IMR-90 (cell line): ENCODE measurements at places on chromosomes 2 and 18.

GRCh38 chr2:210548878-210549384 lies 7.5 kb upstream of the CPS1 start:
- DNase-seq = no peak

GRCh38 chr18:79525556-79526467 lies 130.1 kb downstream of the NFATC1 start:
- DNase-seq = no peak

- DNase-seq = peak; percentile 0
Observed at GRCh38 chr2:58702302-58702885, 461.3 kb upstream of the FANCL start.

GRCh38 chr2:212282671-212283261 lies 255.8 kb downstream of the ERBB4 start:
- DNase-seq = no peak

DNA sequence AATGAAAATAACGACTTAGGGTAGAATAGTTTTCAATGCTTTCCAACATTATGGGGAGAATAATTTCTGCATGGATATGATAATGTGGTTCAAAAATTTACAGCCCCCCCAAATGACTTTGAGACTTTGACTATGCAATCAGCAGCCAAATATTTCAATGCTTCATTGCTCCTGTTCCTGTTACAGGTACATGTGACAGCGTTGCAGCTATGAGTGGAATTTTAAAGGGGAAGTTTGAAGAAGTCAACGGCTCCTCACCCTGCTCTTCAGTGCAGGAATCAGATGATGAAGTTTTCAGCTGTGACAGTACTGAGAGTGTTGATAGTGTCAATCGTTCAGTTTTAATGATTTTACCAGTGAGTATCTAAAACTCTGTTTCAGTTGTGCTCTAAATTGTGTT lies 25.1 kb downstream of the CSRNP3 start:
- DNase-seq = no peak

- no peak for DNase-seq
Observed at GRCh38 chr2:52895726-52896340, 871.8 kb upstream of the CHAC2 start.

DNA sequence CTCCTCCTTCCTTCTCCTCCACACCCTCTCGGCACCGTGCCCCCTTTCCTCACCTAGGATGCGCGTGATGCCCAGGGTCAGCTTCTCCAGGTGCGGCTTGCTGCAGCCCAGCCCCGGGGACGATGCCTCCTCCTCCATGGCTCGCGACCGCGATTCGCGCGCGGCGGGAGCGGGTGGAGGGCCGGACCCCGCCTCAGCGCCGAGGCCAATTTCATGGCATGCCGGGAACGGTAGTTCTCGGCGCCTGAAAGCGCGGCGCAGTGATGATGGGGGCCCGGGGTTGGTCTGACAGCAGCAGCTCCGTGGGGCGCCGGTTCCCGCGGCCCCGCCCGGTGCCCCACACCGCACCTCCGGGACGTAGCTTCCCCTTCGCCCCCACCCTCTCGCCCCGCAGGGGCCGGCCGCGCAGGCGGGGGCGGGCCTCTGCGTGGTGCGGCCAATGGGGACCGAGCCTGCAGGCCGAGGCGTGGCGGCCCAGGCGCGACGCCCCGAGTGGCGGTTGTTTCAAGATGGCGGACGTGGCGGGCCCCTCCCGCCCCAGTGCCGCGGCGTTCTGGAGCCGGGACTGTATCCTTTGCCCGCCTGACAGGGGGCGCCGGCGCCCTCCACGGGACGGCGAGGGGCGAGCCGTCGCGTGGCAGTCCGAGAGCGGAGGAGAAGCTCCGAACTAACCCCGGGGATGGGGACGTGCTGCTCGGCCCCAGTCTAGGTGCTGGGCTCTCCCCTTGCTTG lies at the start of the genes KIAA1328 and TPGS2:
KIAA1328 (plus strand) TSS at position 498 of the 732 bp plus-strand sequence; CDS start at position 510, 12 bp downstream.
TPGS2 (minus strand) TSS at position 373 of the 732 bp plus-strand sequence; CDS start at position 138, 235 bp downstream.
- DNase-seq = peak; percentile 81

- DNase-seq = peak; percentile 87
Observed at GRCh38 chr2:105406221-105406620, 7.4 kb upstream of the FHL2 start.

DNA sequence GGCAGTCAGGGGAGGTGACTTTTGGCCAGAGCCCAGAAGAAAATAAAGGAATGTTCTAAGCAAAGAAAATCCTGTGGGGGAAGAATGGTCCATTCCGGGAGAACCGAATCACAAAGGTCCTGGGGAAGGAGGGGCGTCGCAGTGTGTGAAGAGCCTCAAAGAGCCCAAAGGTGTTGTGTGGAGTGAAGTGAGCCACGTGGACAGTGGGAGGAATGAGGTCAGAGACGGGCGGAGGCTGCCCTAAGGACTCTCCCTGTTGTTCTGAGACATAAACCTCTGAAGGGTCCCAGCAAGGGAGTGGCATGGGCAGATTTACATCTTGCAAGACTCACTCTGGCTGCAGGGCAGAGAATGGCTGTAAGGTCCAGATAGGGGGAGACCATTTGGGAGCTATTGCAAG lies 91.3 kb upstream of the SEC11C start:
- no peak for DNase-seq

DNA sequence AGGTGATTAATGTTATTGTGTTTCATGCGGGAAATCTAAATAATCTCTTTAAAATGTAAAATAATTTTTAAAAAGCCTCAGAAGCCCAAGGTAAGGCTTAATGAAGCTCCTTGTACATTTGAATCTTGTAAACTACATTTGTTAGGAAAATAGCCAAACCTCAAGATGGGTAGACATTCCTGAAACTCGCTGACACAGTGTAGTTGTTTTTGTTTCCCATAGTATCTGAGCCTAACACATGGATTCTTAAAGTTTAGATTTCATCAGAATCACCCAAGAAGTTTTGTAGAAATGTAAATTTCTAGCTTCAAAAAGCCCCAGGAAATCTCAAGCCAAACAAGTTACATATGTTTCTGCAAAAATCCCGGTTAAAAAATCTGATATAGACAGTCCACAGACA lies 1221.1 kb upstream of the ACVR2A start:
- peak; percentile 67 for DNase-seq

GRCh38 chr18:33757037-33757436 lies 179.0 kb downstream of the ASXL3 start:
- DNase-seq = peak; percentile 55

DNA sequence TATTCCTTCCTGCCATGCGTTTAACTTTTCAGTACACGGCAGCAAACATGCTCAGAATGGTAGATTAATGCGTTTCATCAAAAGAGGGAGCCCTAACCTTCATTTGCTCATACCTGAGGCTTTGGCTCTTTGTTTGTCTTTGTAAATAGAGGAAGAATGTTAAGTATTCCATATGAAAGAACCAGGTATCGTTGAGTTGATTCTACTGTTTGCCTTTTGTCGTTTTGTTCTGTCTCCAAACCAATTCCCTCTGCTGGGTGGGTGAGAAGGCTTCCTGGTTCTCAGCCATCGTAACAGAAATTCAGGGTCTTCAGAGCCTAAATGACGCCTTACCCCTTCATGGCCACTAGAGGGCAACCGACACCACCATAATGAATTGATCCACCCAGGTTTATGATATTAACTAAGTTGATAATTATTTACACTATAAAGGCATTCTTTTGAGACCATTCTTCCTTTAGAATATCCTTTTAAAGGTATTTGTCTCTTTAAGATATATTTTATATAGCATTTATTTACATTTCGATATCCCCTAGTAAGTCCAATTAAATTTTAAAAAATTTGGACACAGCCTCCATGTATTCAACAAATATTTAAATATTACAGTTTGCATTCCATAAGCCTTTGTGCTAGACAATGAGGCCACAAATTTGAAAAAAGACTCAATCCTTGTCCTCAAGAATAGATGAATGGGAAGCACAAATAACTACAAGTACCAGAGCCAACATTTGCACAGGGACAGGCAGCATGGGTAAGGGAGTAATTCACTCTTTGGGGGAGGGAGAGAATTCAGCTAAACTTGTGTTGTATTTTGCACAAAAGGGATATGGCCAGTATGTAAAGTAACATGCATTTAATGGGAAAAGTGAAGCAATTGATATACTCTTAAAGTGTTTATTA lies 48.1 kb downstream of the TIMM21 start:
- peak; percentile 66 for DNase-seq

DNA sequence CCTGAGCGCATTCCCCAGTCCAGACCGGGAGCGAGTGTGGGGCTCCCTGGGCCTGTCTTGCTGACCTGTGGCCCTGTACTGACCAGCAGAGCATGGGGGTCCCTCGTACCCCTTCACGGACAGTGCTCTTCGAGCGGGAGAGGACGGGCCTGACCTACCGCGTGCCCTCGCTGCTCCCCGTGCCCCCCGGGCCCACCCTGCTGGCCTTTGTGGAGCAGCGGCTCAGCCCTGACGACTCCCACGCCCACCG lies 5.3 kb downstream of the NEU4 start:
- DNase-seq = no peak

GRCh38 chr2:27369471-27370025 lies 590 bp downstream of the EIF2B4 start:
- DNase-seq = peak; percentile 50

GRCh38 chr2:188765522-188766470 lies 208.4 kb upstream of the COL3A1 start:
- DNase-seq = peak; percentile 12

GRCh38 chr2:218710334-218710686 lies 325 bp upstream of the TTLL4 start:
- DNase-seq = no peak

DNA sequence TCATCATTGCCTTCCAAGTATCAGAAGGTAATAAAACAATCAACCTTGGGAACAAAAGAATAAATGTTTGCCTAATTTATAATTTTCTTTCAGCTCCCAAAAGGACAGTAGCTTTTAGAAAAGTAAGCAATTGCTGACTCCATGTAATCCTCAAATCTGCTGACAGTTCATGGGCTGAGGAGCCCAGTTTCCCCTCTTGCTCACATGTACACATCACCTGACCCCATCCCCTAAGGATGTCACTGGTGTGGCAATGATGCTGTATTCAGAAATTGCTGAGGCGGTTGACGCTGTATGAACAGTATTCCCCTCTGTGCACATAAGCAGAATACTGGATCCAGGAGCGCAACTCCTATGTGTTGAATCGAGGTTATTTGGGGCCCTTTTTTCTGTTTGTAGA lies 56.1 kb upstream of the LYPD1 start:
- no peak for DNase-seq

DNA sequence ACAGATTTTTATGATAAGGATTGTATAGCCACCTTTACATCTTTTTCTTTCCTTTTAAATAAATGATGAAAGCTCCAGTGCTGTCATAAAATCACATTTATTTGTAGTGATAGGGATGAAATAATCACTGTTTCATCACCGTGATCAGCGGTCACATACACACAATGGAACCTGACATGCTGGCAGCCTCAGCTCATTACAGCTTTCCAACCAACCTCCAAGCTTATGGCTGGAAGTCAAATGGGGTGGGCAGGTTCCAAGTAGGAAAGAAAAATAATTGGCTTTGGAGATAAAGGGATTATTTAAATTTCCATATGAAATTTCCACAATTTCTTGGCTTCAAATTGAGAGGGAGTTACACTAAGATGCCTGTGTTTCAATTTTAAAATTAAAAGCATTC lies 251.3 kb downstream of the PLCL1 start:
- no peak for DNase-seq

DNA sequence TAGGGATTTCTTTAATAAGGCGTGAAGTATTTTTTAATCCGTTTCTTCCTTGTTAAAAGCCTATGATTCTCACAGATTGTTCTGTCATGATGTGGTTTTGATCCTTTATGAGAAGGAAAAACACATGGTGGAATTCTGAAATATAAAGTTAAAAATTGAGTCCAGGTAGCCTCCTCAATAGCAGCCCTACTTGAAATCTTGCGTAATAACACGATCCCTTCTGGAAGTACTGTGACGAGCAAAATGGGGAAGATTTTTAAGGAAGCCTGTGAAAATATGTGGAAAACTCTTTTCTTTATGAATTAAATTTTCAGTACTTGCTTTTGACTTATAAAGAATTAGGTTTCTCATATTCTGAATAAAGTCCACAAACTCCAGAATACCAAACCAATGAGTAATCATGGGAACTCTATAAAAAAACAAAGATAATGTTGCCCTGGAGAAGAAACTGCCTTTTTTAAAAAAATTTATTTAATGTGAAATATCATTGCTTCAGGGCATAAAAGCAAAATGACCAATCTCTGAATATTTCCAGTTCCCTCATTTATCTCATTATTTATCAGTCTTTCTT lies 476.4 kb upstream of the ZEB2 start:
- DNase-seq = peak; percentile 70

GRCh38 chr2:177589186-177589585 lies 196.6 kb downstream of the AGPS start:
- DNase-seq = no peak

- peak; percentile 83 for DNase-seq
Observed at GRCh38 chr2:68336192-68336591, 16.4 kb upstream of the CNRIP1 start.

DNA sequence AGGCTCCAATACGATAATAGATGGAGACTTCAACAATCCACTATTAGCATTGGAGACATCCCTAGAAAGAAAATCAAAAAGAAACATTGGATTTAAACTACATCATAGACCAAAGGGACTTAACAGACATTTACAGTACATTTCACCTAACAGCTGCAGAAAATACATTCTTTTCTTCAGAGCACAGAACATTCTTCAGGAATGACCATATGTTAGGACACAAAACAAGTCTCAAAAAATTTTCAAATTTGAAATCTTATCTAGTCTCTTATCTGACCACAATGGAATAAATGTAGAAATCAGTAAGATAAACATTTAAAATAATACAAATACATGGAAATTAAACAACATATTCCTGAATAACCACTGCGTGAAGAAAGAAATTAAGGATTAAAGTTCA lies 68.7 kb downstream of the STRADB start:
- DNase-seq = peak; percentile 65

- no peak for DNase-seq
Observed at GRCh38 chr2:121286506-121286905, 1.5 kb upstream of the TFCP2L1 start.

- peak; percentile 64 for DNase-seq
Observed at GRCh38 chr2:85421260-85422071, 3.0 kb downstream of the SH2D6 start.

DNA sequence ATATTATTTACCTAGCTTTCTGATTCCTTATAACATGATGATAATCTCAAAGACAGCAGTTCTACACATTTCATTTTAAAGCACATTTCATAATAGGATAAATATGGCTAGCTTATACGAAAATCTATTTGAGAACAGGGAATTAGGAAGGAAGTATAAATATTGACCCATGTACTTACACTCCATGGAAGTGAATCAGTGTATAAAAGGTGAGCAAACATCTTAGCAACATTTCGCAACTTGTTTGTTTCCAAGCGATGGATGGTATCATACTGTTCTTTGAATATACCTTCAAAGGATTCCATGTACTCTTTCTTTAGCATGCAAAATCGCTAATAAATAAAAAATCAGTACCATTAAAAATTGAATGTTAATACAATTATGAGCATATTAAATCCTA lies 53.1 kb downstream of the CWC22 start:
- no peak for DNase-seq

DNA sequence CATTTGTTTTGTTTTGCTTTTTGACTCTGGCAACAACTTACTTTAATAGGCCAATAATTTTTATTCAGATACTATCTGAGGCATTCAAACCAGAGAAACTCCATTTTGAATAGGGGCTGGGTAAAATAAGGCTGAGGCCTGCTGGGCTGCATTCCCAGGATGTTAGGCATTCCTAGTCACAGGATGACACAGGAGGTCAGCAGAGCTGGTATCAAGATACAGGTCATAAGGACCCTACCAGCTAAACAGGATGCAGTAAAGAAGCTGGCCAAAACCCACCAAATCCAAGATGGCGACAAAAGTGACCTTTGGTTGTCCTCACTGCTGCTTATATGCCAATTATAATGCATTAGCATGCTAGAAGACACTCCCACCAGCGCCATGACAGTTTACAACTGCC lies 102.2 kb upstream of the XPO1 start:
- peak; percentile 10 for DNase-seq

- no peak for DNase-seq
Observed at GRCh38 chr18:22964722-22965121, 31.6 kb downstream of the RBBP8 start.

GRCh38 chr2:23589220-23589647 lies 204.3 kb downstream of the KLHL29 start:
- DNase-seq = no peak
